Activated naive CD4-positive, alpha-beta T cell treated with anti-CD3 and anti-CD28 coated beads, Interleukin-2, amount 10 ng/mL, durations not matched to agents 7 days and 5 days (primary cell): ENCODE measurements at places on chromosomes 12 and 14.

DNA sequence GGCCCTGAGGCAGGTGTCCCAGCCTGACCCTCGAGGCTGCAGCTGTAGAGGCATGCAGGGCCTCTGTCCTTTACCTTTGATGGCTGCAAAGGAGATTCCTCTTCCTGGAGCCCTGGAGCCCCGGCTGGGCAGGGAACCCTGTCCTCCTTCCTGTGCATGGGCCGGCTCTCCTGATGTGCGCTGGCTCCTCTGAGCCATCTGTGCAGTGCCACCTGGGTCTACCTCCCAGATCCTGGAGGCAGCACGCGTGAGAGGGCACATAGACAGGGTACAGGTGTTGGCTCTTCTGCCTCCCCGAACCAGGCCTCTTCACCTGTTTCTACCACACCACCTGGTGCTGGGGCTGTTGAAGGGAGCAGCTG lies 115.1 kb downstream of the BEGAIN start:
- no peak for DNase-seq

- no peak for DNase-seq
Observed at GRCh38 chr12:5685935-5686334, 254.0 kb downstream of the NTF3 start.

DNA sequence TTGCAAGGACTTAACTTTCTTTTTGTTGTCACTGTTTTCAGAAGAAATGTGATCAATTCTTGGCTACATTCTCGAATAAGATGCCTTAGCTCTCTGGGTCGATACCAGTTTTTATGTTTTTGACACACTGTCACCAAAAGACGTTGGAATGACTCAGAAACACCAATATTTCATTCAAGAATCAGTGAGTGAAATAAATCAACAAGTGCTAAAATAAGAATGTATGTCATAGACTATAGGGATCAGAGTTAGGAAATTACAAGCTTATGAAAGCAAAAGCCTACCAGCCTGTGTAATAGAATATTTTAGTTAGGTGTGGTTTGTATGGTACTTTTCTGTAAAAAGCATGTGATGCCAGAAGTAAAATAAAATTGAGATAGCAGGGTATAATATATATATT lies 17.8 kb downstream of the PPHLN1 start:
- DNase-seq, result no peak

DNA sequence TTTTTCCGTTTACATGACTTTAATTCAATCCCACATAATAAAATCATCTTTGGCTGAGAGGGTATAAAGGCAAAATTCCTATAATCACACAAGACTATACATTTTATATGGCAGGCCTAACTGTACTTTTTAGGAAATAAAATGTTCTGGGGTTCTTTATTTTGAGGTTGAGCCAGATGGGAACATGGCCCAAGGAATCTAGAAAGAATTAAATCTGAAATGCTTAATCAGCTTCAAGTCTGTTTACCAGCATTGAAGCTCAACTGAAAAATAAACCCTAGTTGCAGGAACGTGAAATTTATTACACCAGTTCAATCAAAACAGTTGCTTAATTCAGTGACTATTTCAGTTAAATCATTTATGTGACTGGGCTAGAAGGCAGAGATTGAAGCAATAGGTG lies 191.0 kb upstream of the BTG1 start:
- no peak for DNase-seq

DNA sequence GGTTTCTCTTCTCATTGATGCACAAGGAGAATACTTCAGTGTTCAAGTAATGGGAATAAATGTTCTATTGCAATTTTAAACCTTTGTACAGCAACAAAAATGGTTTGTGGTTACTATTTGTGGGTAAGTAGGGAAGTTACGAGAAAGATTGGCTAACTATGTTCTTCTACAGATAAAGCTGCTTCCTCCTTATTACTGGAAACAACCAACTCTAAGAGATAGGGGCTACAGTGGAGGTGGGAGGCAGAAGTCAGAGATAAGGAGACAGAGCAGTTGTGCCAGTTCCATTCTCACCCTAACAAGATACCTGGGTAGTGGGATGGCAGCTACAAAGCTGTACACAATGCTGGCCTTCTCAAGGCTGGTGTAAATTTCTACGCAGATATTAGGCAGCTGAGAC lies 16.2 kb downstream of the NOXRED1 start:
- DNase-seq, result no peak

- DNase-seq, result no peak
Observed at GRCh38 chr12:24363177-24363754, 413.8 kb upstream of the SOX5 start.

- DNase-seq, result no peak
Observed at GRCh38 chr12:53613821-53614220, 12.4 kb downstream of the ATF7 start.

GRCh38 chr12:71935594-71935993 lies 3.1 kb upstream of the TPH2 start:
- DNase-seq, result no peak

GRCh38 chr12:120652656-120653435 lies 12.4 kb downstream of the CABP1 start:
- no peak for DNase-seq

GRCh38 chr12:112340230-112340629 lies 42.0 kb downstream of the HECTD4 start:
- DNase-seq, result no peak

GRCh38 chr14:56394826-56395530 lies 184.6 kb upstream of the TMEM260 start:
- DNase-seq, result no peak

DNA sequence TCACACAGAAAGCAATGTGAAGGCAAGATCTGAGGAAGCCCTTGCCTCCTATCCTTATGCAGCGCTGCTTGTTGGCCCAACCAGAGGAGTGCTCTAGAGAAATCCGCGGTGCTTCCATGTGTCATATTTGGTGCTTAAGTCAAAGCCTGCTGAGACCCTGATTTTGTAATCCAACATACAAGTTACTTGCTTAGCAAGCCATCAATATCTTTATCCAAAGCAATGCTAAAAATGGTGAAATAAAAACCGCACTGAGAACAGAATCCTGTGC lies 250.0 kb downstream of the MED13L start:
- no peak for DNase-seq

- no peak for DNase-seq
Observed at GRCh38 chr12:122072031-122072970, 6.3 kb upstream of the MLXIP start.

- DNase-seq, result no peak
Observed at GRCh38 chr14:55873169-55873568, 245.0 kb upstream of the PELI2 start.

DNA sequence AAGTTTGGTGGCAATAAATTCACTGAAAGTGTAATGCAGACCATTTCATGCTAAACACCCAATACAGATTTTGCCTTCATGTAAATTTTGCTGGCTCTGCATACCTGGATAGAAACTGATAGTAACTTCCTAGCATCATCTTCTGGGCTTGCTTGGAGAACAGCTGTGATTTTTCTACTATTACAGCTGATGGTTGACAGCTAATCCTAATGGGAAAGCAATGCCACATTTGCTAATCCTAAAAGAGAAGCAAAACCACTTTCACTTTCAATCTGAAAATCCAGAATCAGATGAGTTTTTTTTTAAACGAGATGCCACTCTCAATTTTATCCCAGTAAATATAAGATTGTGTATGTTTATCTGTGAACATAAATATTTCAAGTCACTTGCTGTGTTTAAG lies 1035.9 kb downstream of the TRHDE start:
- DNase-seq, result no peak

DNA sequence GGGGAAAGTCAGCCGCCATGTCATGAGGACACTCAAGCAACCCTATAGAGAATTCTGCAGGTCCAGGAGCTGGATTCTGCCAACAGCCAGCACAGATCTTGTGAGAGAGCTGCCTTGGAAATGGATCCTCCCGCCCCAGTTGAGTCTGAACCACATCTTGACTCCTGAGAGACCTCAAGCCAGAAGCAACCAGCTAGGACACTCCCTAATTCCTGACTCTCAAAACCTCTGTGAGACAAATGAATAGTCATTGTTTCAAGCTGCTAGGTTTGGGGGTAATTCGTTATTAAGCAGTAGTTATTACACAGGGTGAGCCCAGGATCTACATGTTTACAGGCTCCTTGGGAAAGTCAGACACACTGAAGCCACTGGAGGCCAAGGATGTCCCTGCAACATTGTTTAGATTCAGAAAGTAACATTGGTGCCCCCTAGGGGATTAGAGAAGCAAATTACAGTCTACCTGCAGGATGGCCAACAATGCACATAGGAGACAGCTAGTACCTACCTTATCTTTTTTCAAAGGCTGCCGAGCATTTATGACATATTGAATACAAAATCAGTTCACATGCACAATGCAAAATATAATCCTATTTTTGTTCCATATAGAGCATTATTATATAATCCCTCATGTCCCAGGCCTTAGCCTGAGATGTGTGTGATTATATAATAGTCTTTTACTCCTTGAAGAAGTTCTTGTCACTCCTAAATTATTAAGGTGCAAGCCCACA lies 57.9 kb upstream of the FICD start:
- DNase-seq, result no peak

- DNase-seq, result peak; percentile 29
Observed at GRCh38 chr12:55797068-55797467, 20.5 kb downstream of the SARNP start.

DNA sequence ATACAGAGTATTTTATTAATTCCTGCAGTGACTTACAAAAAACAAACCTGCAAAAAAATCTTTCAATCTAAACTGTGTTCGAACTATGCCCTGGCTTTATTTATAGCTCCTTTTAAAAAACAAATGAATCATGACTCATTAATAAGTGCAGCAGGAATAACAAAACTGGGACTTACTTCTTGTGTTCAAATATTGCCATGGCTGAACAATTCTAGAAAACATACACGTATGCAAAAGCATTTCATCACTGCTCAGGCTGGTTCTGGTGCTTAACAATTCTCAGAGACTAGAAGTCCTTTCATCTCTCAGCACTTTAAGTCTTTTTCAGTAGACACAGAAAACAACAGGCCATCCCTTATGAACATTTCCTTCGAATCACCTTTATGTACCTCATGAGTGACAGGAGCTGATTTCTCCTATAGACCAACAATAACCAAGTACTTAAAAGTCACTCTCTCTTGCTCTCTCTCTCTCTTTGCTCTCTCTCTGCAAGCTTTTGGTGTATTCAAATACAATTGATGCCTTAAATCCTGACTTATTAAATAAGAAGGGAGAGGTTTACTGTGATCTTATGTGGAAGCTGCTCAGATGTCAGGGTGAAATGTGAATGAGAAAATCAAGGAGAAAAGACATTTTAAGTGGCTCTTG lies 268.8 kb downstream of the TTC8 start:
- DNase-seq, result no peak

DNA sequence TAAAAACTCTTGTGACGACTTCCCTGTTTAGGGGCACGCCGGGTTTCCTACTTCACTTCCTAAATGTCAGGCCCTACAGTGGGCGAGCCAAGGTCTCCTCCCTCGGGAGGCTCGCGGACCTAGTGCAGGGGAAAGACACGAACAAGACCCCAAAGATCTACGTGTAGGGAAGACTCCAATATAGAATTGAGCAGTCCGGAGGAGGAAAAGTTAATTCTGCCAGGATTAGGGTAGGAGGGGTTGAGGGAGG lies 564 bp downstream of the ATXN3 start:
- peak; percentile 46 for DNase-seq

- DNase-seq, result no peak
Observed at GRCh38 chr12:50934371-50934851, 17.9 kb upstream of the HIGD1C start.

GRCh38 chr12:38328306-38328895 lies 11.8 kb downstream of the ALG10B start:
- no peak for DNase-seq

DNA sequence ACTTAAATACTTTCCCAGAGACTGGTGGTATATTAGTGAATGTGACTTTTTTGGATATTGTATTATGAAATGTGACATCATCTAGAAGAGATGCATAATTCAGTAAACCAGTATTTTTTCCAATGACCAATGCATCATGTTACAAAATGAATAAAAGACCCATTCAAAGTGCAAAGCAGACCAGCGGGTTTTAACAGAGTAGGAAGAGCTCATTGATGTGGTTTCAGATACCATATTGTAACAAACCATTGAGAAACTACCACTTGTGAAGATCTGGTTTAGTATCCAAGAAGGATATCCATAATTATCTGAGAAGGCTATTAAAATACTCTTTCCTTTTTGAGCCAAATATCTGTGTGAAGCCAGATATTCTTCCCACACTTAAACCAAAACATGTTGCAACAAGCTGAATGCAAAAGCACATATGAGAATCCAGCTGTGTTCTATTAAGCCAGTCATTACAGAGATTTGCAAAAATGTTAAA lies 47.7 kb downstream of the MVK start:
- DNase-seq, result no peak

- no peak for DNase-seq
Observed at GRCh38 chr14:61421212-61421923, 100.0 kb downstream of the PRKCH start.

- no peak for DNase-seq
Observed at GRCh38 chr14:70832561-70833305, 23.4 kb upstream of the MAP3K9 start.

- DNase-seq, result no peak
Observed at GRCh38 chr12:33587784-33588712, 148.4 kb upstream of the SYT10 start.

- DNase-seq, result peak; percentile 35
Observed at GRCh38 chr14:65637780-65638179, 225.2 kb downstream of the FUT8 start.

DNA sequence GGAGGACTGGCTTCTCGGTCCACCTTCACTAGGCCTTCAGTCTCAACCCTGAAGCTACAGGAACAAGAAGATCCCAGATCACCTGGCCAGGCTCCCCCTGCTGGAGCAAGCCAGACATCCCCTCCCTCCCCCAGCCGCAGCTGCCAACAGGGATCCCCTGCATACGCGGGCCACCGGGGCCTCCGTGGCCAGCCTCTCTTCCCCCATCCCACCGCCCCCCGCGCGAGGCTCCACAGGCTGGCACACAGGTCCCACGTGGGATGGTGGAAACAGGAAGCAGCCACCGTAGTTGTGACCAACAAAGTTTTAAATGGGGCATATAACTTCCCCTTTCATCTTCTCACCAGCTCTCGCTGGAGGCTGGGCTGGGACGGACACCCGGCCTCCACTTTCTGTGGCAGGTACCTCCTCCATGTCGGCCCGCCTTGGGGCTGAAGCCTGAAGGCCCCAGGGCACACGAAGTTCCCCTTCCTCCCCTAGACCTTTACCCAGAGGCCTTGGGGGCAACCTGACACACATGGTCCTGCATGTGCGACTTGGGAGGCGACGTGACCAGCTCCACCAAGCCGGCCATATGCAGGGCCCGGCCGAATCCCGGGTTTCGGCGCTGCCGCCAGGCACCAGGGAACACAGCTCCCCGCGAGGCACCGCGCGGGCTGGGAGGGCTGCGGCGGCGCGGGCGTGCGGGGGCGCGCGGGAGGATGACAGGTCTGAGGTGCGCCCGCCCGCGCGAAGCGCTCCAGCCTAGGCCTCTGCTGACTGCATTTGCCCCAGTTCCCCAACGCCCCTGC lies 44.4 kb upstream of the PNMA1 start:
- DNase-seq, result peak; percentile 87

- no peak for DNase-seq
Observed at GRCh38 chr12:3809357-3810015, 56.6 kb upstream of the CRACR2A start.

GRCh38 chr12:77435446-77436091 lies 370.2 kb upstream of the E2F7 start:
- no peak for DNase-seq
